Activated CD4-positive, alpha-beta T cell treated with anti-CD3 and anti-CD28 coated beads for 48 hours (primary cell): ENCODE measurements at places on chromosomes 7 and 10.

- DNase-seq = no peak
These were observed 98.7 kb downstream of the SVOPL start for GRCh38 chr7:138602451-138602850.

GRCh38 chr7:116932566-116932965, 20.7 kb upstream of the ST7 start:
- DNase-seq = no peak

DNA sequence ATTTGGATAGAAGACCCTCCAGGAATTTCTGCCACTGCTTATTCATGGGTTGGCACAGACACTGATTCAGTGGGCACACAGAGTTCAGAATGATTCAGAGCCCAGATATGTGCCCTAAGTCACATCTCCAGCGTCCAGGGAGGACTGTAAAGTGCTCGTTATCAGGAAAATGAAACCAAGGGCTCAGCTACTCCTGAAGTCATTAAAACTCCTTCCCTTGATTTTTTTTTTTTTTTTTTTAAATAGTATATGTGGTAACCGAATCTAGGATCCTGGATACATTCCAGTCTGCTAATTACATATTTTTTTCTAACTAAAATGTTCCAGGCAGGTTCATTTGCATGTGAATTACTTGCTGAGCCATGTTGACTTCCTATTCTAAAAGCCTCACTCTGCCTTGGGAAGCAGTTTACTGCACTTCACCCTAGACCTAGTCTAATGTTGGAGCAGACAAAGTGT, 34.7 kb downstream of the MET start:
- DNase-seq = no peak

- no peak for DNase-seq
These were observed 9.2 kb upstream of the FOXP2 start for GRCh38 chr7:114405427-114405826.

- no peak for DNase-seq
These were observed 11.6 kb upstream of the PON3 start for GRCh38 chr7:95407751-95408150.

DNA sequence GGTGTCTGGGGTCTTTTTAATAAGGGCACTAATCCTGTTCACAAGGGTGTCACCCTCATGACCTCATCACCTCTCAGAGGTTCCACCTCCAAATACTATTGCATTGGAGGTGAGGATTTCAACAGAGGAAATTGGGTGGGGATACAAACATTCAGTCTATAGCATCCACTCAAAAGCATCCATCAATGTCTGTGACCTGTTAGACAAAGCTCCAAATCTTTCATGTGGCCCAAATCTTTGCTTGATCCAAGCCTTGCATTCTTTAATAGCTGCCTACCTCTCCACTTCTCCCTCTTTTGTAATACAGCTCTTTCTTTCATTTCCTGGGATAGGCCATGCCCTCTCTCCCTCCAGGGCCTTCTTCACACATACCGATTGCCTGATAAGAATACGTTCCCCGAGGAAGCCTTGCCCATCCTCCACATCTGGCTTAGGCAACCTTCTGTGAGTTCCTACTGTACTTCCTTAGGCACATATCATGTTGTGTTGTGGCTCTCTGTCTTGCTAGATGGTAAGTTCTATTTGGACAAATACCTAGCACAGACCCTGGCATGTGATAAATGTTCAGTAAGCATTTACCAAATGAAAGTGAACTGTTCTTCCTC, 66.1 kb downstream of the CREM start:
- DNase-seq = no peak

DNA sequence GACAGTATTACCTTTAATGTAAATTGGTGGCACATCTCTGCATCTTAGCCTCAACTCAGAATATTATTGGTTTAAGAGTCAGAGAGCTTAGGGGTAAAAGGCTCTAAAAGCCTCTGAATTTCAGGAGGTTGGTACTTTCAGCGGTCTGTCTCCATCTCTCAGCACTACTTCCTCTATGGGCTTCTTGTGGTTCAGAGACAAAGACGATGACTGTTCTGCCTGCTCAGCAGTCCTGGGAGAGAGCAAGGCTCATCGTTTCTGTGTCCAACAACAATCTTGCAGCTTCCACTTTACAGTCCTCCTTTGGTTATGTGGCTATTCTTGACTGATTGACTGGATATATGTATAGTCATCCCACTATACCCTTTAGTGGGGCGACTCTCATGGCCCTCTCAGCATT, 394.7 kb downstream of the AUTS2 start:
- no peak for DNase-seq

DNA sequence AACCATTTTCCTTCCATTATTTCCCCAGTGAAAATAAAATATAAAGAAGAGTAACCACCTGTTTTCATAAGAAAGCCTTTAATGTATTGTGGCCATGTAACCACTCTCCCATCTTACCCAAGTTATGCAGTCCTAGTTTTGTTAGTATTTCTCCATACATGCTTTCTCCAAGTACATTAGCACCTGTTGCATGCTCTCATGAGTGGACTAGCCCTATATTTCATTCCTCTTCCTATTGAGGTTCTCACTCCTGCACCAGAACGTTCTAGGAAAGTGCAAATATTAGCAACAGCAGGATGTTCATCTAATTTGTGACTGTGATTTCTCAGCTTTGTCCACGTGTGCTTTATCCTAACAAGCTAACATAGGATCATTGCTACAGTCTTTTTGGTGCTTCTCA, 155.1 kb upstream of the NPVF start:
- DNase-seq = no peak

- DNase-seq = no peak
These were observed 86.0 kb downstream of the SPDYE5 start for GRCh38 chr7:75578081-75578480.

GRCh38 chr10:71053169-71053895, 159.0 kb upstream of the UNC5B start:
- no peak for DNase-seq

- DNase-seq = no peak
These were observed 87.2 kb upstream of the PFKP start for GRCh38 chr10:2980116-2980515.

DNA sequence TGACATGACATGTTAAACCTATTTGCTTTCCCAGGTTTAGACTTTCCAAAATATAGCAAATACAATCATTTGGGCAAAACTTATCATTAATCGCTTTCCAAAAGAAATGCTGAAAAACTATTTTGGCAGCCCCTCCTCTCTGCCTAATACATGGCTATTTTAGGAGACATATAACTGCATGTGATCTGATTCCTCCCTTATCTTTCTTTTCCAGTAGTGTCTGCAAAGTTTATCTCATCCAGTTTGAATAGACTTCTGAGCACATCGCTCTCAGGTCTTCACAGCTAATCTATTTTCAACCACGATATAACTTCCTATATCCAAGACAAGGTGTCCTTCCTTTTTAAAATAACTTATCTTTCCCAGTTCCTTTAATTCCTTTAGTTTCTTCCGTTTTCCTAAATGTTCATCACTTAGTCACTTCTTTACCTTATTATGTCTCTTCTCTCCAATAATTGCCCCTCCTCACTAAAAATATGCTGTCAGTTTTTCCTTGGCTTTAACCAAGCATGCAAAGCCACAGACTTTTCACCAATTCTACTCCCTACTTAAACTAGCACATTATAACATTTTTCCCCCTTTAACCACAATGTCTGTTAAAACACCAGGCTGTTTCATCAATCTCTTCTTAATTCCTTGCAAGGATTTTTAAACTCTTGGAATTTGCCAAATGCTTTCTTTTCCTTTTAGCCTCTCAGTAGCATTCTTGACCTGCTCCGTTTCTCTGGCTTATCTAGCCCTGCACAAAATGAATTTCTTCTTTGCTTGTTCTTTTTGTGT, 24.4 kb downstream of the GNG11 start:
- DNase-seq = no peak

- no peak for DNase-seq
These were observed 927.4 kb downstream of the LRMDA start for GRCh38 chr10:76358743-76359395.
